ENCODE measurements at places on chromosomes 7 and 10.

GRCh38 chr10:110820321-110820814 lies 51.4 kb upstream of the PDCD4 start:
- DNase-seq: peak; percentile 89

DNA sequence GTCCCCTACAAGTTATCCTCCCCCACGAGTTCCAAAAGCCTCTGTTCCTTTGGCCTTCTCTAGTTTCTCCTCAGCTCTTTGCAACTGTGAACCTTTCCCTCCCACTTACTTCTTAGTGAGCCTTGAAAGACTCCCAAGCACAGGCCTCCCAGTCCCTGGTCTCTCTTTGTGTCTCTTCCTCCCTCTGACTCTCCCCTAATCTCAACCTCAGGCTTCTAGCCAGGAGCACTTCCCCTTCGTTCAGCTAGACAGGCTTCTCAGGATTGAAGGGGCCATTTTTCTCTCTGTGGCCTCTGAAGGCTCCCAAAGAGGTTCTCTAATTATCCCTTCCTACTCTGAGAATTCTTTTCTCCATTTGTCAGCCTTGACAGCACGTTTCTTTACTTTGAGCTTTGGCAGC lies 50.2 kb upstream of the PHYHIPL start:
- DNase-seq: no peak

- DNase-seq: no peak
Observed at GRCh38 chr7:140771826-140772225, 75.3 kb downstream of the NDUFB2 start.

DNA sequence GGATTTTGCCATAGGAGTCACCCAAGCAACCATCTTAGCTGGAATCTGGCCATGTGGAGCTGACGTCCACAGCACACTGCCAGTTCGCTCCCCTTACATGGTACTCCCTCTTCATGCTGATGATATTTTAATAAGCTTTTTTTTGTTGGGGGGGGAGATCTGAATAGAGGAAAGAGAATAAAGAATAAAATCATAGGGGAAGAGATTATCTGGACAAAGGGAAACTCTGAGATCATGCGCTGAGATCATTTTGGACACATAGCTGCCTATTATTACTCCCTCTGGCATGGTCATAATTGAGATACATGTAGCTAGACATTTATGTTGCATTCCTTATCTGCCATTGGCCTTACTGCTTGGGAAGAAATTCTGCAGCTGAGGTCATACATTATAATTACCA lies 282.7 kb downstream of the HTR7 start:
- no peak for DNase-seq

DNA sequence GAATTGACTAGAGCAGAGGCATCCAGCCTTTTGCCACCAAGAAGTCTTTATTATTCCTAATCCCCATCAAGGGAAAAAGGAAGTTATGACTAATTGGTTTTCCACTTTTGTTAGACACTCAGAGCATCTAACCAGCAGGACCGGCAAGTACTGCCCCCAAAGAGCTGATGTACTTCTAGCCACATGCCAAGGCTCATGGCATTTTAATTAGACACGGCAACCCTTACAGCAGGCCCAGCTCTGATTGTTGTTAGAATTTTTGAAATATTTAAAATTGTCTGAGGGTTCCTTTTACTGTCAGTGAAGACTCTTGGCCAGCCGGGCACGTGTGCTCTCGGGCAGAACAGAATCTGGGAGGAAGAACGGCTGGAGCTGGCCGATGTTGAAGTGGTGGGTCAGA lies 114.8 kb downstream of the SPAG6 start:
- DNase-seq: no peak

DNA sequence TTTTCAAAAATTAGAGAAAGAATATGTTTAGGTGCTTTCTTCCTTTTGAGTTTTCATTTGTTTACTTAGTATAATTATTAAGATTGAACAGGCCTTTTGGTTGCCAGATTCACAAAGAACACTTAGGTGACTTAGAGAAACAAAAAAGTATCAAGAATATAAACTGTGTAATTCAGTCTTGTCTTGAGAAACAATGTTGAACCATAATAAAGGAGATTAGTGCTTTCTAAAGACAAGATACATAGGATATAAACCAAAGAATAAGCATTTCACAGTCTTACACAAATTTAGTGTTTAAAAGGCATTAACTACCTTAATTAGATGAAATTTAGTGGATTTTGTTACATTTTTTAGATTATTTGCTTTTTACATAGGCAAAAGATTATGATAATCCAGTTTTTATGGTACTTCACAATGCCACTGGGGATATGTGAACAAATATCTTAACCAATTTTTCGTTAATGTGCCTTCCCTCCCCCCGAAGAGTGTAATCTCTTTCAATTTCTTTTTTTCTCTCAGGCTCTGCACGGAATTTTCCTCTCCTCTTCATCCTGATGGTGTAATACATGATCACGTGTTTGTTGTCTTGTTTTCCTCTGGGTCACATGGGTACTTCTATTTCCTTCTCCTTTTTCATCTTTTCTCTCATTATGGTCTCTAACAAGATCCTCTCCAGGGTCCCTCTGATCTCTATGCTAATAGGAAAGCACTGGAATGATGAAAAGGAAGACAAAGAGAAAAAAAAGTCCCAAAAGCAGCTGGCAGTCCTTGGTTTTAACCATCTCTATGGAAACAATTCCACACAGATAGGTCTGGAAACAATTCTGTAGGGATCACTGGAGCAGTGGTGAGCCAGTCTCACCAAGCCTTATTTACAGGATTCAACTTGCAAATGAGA lies 3.7 kb upstream of the HNRNPH3 start:
- peak; percentile 67 for DNase-seq

DNA sequence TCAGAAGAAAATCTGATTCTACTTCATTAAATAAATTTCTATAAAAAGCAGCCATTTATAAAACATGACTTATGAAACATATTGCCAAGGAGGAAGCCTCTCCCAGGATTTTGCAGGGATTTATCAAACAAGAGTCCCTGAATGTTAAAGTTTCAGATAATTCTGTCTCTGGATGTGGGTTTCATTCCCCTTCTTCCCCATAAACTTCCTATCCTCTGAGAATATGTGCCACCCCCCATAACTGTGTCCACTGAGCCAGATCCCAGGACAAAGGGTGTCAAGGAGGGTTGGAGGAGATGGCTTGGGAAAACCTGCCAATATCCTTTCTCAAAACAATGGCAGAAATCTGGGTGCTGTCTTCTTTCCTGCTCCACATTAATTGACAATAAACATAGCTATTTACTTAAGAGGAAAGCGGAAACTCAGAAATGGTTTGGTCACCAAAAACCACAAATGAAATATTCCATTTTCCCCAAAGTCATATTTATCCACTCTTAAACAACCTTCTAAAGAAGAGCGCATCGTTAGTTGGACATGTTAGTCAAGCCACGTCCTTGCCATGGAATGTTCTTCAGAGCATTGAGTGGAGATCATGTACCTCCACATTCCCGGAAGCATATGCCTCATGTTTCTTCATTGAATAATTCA lies 54.3 kb upstream of the AKR1E2 start:
- no peak for DNase-seq

- DNase-seq: no peak
Observed at GRCh38 chr10:31549896-31550295, 230.9 kb downstream of the ZEB1 start.

DNA sequence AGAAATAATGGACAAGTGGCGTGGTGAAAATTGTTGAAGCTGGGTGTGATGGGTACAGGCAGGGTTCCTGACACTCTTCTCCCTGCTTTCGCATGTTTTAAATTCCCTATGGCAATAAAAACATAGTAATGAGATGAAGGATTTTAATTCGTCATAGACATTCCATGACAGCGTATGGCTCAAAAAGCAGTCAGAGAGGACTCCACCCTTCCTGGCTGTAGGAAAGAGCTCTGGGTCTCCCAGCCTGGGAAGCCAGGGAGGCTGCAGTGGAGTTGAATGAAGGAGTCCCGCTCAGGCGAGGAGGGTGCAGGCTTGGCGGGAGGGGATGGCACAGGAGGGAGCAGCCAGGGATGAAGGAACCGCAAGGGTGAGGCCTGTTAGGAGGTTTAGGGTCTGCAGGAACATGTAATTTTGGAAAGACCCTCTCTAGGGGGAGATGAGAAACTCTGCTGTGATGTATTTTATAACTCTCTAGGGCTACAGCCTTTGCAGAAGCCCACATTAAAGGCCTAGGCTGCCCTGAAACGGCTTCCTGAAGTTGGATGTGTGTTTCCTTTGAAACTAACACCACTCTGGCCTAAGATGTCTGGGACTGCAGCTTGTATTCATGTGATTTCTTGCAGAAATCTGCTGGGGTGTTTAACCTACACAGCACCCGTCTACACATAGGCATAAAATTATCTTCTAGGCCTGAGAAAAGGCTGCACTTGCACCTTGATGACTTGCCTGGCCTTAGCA lies 7.6 kb upstream of the LARP4B start:
- no peak for DNase-seq

GRCh38 chr10:108631332-108631731 lies 1292.0 kb downstream of the XPNPEP1 start:
- DNase-seq: no peak

DNA sequence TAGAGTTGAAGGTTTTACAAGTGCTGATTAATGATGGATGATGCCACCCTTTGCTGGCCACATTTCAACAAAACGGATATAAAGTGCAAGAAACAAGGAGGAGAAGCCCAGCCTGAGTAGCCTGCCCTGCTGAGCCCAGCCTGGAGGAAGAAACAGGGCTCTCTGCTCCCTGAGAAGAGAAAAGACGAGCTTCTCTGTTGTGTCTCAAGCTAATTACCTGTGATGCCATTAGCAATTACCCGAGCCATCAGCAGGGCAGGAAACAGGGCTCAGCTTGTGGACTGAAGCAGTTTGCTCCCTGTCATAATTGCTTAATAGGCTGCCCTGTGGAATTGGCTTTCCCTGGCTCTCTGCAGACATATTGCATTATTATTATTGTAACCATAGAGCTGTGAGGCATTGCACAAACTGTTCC lies 709.3 kb upstream of the AUTS2 start:
- DNase-seq: no peak

- no peak for DNase-seq
Observed at GRCh38 chr7:132250480-132251326, 325.6 kb downstream of the PLXNA4 start.

- DNase-seq: no peak
Observed at GRCh38 chr7:159070431-159071148, 74.1 kb downstream of the VIPR2 start.

DNA sequence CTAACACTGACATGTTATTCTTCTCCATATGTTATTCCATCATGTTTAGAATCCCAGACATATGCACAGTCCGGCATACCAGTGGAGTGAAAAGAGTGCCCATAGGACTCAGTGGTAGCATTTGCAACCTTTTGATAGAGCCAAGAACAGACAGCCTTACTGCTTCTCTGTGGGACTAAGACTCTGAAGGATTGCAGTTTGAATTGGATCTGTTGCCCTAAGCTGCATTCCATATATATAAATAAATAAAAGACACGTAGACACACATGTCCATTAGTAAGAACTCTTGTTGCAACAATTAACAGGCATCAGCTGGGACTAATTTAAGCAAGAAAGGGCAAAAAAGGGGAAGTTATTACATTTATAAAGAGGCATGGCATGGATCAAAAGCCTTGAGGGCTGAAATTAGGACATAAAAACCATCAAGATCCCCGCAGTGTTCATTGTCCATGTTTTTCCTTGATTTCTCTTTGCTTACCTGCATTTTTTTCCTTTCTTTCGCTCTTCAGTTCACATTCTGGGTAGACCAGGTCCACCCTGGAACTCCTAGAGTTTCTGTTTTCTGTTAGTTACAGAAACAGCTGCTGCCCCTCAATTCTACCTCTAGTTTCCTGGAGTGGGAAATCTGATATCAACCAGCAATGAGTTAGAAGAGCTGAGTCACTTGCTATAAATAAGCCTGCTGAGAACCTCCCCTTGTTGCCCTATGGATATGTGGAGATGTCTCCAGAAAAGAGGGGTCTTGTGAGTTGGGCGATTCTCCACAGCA lies 132.4 kb downstream of the SORCS1 start:
- no peak for DNase-seq

- DNase-seq: peak; percentile 9
Observed at GRCh38 chr7:43135129-43135528, 22.7 kb downstream of the HECW1 start.

DNA sequence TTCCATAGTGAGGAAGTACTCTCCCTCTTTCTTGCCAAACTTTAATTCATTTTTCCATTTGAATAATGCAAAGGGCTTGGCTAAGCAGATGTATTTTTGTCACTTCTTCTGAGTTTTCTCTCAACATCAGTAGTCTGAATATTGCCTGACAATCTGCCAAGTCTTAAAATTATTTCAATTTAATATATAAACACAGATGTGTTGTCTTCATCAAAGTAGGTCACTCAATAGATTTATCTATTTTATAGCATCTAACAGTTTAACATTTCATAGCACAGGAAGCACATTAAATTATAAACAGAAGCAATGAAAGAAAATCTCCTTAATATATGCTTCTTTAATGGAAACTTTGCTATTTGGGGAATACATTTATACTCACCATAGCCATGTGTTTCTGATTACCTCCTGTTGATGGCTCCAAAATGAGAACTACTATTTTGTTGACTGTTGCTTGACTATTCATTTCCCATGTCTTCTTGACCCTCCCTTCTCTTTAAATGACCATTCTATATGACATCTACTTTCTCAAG lies 4.5 kb downstream of the CPED1 start:
- no peak for DNase-seq

DNA sequence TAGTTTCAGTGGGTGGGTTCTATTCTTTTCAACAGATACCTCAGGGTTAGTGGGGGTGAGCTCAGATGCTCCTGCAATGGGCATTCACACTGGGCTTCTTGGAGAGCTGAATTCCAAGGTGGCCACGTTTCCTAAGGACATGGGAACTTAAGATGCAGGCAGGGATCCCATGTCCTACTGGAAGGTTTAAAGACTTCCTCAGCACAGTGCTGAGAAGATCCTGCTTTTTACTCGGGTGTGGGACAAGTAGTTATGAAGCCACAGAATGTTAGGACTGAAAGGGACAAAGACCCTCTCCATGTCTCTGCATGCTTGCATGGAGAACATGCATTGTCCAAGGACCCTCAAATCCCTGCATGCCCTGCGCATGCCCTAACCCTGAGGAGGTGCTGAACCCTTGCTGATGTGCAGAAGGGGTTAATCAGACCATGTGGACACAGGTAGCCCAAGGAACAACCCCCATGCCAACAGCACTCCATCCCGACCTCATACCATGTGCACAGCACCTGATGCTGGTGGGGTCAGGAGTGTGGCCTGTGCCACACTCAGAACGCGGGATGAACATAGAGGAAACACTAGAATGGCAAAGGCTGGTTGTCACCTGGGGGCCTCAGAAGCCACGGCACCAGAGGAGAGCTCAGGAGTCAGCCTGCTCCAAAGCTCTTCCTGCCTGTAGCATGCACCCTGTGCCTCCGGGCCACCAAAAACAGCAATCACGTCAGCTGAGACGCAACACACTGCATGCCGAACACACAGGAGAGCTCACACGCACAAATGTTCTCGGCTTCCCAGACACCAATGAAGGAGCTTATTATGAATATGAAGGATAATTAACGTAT lies 15.2 kb downstream of the IL2RA start:
- DNase-seq: no peak

DNA sequence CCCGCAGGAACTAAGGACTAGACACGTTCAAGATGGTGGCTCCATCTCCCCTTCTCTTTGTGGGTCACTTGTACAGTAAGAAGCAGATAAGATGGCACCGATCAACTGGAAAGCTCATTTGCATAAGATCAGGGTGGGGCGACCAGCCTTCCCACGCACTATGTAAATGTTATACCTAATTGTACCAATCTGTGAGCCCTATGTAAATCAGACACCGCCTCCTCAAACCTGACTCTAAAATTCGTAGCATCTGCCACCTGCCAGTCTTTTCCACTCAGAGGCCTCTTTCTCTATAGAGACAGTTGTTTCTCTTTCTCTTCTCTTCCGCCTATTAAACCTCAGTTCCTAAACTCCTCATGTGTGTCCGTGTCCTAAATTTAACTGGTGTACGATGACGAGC lies 324.5 kb downstream of the PHF14 start:
- no peak for DNase-seq
